Head of caudate nucleus (tissue), 42 donors: ENCODE measurements at places on chromosomes 5 and 9.

GRCh38 chr9:137707361-137707760, 88.6 kb downstream of the EHMT1 start:
- DNase-seq, result no peak

GRCh38 chr5:112685931-112686330, 51.8 kb upstream of the APC start:
- DNase-seq, result no peak

- DNase-seq, result no peak
These were observed 444.8 kb downstream of the BNC2 start for GRCh38 chr9:16425562-16426231.

GRCh38 chr5:59583810-59584562, 309.5 kb downstream of the PDE4D start:
- no peak for DNase-seq

DNA sequence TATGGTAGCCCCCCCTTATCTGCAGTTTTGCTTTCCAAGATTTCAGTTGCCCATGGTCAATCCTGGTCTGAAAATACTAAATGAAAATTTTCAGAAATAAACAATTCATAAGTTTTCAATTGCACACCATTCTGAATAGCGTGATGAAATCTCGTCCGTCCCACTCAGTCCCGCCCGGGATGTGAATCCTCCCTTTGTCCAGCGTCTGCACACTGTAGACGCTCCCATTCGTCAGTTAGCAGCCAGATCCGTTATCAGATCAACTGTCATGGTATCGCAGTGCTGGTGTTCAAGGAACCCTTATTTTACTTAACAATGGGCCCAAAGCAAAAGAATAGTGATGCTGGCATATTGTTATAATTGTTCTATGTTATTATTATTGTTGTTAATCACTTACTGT, 98.6 kb downstream of the TMEM215 start:
- no peak for DNase-seq
